ENCODE measurements at places on chromosomes 2 and 18. TPM values are rescaled to one million over a fixed set of nuclear protein-coding genes. Genes with fewer than 3 reads are reported as not detected.

DNA sequence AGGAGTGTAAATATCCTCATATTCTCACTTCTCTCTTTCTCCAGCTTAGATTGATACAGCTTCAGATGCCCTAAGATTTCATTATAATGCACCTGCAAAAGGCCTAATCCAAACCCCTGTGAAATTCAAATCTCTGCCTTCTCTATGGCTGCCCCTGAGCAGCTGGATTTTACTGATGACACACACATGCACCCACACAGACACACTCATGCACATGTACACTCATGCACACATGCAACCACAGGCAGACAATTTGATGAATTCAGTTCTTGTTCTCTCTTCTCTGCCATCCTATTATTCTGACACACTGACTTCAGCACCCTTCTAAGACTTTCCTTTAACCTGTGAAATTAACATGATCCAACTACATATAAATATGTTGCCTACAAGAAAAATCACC lies 563.2 kb downstream of the RNF144A start:
- DNase-seq = no peak

DNA sequence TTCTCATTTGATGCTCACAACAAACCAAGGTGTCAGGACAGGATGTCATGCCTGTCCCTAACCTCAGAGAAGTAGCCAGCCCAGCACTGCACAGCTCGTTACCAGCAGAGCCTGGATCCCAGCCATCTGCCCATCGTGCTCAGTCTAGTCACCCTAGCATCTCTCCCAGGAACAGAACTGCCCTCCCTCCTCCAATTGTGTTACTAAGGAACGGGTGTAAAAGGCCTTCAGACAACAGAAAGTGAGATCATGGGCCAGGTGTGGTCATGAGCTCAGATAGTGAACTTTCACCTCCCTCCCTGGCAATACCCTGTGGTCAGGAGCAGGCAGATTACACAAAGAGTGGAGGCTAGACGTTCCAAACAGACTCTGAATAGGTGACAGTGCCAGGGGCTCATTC lies 111.8 kb upstream of the PPP1CB start:
- DNase-seq = peak; percentile 95

RESP18 gene
- total RNA-seq = not detected

DNA sequence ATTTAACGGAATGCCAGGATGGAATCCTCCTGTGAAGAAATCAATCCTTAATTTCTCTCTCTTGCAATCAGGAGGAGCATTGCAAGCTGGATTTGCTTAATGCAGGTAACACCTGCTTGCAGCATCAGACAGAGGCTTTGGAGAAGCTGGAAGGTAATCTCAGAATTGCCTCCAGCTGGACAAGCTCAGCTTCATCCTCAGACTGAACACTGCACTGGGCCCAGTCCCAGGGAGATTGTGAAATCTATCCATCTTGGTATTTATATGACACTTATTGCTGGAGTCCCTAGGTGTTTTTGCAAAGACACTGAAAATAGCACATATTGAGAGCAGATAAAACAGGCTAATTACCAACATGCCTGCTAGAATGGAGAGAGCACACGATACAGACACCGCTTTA lies 179.4 kb upstream of the SESTD1 start:
- no peak for DNase-seq

C2orf81 gene
- 2.7 TPM for total RNA-seq

GRCh38 chr2:146228466-146229058 lies 1616.3 kb upstream of the ACVR2A start:
- DNase-seq = no peak

GRCh38 chr2:101041413-101041812 lies 39.3 kb downstream of the RPL31 start:
- DNase-seq = no peak

DNA sequence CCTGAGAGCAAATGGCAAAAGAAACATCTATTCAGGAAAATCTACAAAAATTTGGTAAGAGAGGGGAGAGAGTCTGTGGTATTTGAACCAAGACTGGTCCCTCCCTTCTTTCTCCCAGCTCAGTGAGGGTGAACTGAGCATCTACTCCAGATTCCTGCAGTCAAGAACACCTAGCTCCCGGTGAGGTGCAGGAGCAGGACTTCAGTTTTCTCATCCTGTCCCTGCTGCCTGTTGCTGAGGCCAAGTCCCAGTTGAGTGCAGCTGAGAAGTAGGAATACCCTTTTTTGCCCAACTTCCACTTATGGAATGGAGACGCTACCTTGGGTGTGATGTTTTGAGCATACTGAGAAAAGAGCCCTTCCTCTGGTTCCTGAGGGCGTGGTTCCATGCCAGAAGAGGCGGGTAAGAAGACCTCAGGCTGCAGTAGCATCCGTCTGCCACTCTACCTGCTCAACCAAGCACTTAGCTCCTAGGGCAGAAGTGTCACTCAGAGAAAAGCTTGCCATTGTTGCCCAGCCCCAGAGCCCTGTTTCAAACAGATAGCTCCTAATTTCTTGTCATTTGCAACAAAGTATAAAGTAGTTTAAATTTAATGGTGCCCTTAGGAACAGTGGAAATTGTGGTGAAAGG lies 112.9 kb downstream of the SOS1 start:
- DNase-seq = no peak

GRCh38 chr2:3738454-3738853 lies 35.1 kb downstream of the DCDC2C start:
- no peak for DNase-seq

FAM237A gene
- total RNA-seq = not detected

Data from epithelial cell of proximal tubule (primary cell).